Activated naive CD4-positive, alpha-beta T cell treated with anti-CD3 and anti-CD28 coated beads for 36 hours (primary cell): ENCODE measurements at places on chromosomes 13 and 19.
A peak's percentile ranks its signal among the peaks of the same experiment; 100 is the strongest.

DNA sequence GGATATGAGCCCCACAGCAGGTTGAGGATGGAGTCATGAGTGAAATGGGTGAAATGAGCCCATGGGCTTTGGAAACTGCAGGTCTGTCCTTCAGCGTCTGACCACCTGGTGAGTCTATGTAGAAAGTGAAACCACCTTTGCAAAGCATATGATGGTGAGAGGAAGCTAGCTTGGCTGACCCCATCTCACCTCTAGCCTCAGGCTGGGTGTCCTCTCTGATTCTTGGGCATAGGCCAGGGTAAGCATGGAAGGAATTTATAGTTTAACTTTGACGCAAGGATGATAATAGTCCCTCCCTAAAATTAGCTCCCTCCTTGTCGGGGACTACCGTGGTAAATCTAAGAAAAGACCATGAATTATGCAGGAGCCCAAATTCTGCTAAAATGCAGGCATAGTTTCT is 16.8 kb upstream of the PSG9 start:
- DNase-seq = no peak

GRCh38 chr13:27496536-27497273 is 46.3 kb upstream of the MTIF3 start:
- no peak for DNase-seq

DNA sequence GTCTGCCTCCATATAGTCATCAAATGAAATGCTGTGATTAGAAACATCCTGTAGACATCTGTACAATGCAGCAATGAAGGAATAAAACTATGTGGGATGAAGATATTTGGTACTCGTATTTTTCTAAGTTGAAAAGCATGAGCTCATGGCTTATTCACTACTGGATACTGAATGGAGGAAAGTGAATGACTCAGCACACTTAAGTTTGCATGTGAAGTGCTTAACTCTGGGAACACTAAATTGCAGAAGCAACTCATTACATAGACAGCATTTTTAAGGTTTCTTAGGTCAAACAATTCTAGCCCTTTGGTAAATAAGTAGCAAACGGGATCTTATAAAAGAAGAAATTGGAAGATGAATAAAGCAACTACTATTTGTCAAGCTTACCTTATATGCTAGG is 429.0 kb upstream of the MIR17HG start:
- no peak for DNase-seq

- no peak for DNase-seq
Measured at GRCh38 chr13:23667750-23668149, 97.5 kb downstream of the TNFRSF19 start.

DNA sequence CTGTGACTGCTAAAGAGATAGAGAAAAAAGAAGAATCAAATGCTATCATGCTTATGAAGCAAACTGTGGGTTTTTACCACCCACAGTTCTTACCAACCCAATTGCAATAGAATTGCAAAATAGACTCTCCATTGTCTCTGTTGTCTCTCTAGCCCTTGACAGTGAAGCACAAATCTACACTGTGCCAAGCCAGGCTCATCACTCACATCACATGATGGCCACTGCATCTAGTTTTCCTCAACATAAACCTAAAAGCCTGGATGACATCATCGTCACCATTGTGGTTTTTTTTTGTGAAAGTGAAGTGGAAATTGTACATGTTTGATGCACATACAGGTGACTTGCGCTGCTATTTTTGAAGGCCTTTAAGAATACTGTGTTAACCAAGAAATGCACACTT is 56.1 kb downstream of the KL start:
- peak; percentile 10 for DNase-seq

GRCh38 chr13:85462792-85463425 is 336.3 kb downstream of the SLITRK6 start:
- DNase-seq = no peak

- DNase-seq = no peak
Measured at GRCh38 chr19:58531034-58531840, 11.6 kb upstream of the ZBTB45 start.

GRCh38 chr19:40232949-40233810 is 6.7 kb upstream of the CCNP start:
- DNase-seq = no peak

GRCh38 chr13:38636761-38637160 is 50.1 kb upstream of the FREM2 start:
- DNase-seq = no peak

- DNase-seq = no peak
Measured at GRCh38 chr13:47100214-47100853, 203.5 kb upstream of the HTR2A start.

GRCh38 chr19:52369559-52370340 is at the start of gene ZNF880:
ZNF880 (plus strand) TSS chr19:52369923; CDS start chr19:52369966, 43 bp downstream.
- DNase-seq = peak; percentile 94

DNA sequence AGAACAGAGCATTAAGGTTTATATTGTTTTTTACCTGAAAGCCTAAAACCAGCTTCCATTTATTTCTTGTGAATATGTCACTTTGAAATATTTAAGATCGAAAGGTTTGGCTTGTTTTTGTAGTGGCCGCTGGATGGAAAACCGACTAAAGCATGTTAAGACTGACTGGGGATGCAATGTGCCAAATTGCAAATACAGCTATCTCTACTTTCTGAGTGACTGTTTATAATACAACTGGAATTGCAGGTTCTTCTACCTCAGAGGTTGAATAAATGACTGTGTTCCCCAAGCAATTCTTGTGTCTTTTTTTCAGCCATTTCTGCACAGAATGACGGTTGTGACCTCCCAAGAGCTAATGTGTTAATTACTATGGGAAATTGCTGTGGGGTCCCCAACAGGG is 50.0 kb upstream of the TMTC4 start:
- no peak for DNase-seq

- DNase-seq = no peak
Measured at GRCh38 chr13:102571075-102571474, 25.7 kb upstream of the TPP2 start.

DNA sequence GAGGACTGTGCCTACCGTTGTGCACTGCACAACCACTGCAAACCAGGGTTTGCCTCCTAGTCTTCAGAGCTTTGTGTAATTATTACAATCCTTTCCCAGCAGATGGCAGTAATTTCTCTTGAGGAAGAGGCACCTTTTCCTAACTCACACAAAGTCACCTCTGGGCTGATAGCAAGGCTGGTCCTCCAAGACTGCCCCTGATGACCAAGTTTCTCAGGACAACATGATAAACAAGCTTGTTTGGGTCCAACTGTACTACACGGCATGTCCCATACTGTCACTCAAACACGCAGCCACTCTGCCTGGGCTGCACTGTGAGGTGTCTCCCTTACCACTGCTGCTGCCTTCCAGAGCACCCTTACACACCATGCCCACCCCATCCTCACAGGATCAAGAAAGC is 39.3 kb downstream of the RFXAP start:
- DNase-seq = no peak

- DNase-seq = peak; percentile 52
Measured at GRCh38 chr13:26867451-26868091, 107.0 kb upstream of the GPR12 start.

DNA sequence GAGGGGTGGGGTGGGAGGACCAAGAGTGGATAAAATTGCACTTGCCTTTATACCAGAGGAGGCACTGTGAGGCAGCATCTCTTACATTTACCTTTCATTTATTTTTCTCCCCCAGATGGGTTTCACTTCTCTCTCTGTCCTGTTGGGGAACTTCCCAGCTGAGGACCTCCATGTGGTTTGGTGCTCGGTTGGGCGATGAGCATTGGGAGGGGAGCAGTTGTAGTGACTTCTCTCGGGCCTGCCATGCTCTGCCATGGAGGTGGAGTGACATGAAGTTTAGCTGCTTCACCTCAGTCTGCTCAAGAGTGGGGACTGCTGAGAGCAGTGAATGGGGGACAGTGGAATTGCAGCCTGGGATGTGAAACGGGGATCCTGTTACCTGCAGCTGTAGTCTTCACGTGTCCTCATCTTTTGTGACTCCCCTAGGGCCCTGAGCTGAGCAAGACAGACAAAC is 23.1 kb upstream of the CXCL17 start:
- no peak for DNase-seq

DNA sequence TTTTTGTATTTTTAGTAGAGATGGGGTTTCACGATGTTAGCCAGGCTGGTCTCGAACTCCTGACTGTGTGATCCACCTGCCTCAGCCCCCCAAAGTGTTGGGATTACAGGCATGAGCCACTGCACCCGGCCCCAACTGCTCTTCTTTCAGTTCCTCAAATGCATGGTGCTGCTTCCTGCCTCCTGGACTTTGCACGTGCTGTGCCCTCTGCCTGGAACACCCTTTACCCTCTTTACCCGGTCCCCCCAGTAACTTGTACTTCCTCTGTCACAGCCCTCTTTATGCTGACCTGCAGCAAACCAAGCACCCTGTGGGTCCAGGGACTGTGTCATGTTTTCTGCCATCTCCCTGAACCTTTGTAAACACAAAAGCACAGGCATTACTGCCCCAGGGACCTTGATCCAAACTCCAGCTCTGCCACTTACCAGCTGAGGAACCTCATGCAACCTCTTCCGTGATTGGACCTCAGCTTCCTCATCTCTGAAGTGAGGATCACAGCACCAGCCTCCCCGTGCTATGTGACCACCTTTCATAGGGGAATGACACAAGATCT is 3.8 kb downstream of the BLVRB start:
- DNase-seq = no peak

- DNase-seq = no peak
Measured at GRCh38 chr13:111881700-111882099, 185.2 kb upstream of the SOX1 start.

GRCh38 chr13:80132741-80133601 is 208.0 kb downstream of the SPRY2 start:
- no peak for DNase-seq

DNA sequence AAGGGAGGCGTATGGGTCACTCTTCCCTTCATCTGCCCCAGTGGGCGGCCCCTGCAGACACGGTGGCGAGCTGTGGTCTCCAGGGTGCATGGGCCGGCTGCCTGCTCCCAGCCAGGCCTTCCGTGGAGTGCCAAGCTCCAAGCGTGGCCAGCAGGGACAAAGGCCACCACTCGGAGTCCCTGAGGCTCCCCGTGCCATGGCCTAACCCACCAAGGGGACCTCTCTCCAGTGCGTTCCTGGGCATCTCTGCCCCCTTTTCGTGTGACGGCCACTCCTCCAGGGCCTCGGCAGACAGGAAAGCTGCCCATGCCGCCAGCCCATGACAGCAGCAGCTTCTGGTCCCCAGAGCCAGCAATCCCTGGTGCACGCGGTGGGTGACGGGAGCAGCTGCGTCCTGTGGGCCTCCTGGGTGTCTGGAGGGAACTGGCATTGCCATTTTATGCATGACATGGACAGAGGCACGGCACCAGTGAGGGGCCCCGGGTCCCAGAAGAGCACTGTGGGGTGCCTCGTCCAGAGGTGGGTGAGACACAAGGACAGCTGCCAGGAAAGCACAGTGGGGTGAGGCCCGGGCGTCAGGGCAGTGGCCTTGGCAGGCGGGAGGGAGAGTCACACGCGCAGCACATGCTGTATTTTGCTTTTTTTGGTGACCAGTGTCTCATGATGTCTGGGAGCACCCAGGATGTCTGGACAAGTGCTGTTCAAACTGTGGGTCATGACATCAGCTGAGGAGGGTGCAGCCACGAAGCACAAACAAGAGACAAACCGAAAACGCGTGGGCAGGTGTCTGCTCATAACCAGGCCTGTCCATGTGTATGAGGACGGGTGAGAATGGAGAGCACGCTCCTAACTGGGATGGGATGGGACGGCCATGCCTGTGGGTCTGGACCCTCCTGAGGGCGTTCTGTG is 32.3 kb downstream of the CEBPG start:
- DNase-seq = no peak

- DNase-seq = no peak
Measured at GRCh38 chr13:92137520-92137919, 739.1 kb downstream of the GPC5 start.
